ENCODE measurements at places on chromosomes 6 and 20.

DNA sequence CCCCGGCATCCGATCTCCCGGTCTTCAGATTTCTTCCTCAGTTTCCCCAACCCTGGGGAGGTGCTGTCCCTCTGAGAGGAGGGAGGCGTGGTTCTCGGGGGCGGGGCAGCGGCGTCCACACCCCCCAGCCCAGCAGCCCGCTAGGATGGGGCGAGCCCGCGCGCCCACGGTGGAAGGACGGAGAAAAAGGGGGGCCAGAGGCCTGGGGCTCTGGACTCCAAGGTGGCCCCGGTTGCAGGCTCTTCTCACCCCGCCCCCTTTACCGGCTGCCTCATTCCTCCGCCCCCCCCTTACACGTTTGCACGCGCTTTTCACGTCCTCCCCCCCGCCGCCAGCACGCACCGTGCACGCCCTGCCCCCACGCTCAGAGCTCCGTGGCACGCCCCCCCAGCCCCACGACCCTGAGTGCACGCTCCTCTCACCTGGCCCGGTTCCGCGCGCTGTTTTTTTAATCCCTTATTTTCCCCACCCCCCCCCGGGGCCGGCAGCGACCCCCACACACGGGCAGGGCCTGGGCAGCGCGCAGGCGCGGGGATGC is 402 bp downstream of the ZBTB12 start:
- DNase-seq = peak; percentile 67

DNA sequence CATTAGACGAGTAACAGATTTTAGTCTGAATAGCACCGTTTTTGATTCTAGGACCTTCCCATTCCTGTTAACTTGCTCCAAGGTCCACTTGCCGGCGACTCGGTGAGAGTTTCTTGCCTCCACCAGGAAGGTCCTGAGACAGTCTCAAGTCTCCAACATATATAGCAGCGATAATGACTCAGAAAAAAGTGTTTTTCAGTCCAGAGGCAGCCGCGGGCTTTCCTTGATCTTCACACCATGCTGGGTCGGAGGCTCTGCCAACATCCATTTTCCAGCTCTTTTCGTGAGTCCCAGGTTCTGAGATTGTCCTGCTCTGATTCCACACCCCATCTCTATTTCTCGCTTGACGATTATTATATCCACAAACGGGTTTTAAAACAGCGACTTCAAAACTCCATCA is 170.5 kb downstream of the GPX5 start:
- no peak for DNase-seq

DNA sequence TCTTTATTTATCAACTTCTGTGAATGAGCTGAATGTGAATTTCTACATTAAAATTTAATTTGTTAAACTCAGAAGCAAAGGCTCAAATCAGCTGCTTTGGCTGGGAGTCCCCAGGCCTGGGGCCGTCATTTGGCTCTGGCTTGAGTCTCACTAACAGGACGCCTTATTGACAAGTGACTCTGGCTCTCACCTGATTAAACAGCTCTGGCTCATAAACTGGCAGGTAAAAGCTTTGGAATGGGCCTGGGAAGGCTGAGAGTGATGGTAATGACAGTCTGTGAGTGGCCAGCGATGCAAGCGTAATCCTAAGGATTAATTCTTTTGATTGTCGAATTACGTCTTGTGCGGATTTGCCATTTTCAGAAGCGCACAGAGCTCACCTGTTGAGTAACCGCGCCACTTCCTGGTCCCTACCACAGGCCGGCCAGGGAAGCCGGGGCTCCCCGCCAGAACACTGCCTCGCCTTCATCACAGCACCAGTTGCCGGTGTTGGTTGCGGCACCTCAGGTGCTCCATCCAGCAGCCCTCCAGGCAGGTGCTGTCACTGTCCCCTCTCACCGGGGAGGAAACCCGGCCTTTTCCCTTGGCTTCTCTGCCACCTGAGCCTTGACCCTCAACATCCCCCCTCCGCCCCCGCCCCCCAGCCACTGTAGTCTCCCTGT is 110.7 kb downstream of the ZDHHC14 start:
- DNase-seq = no peak

GRCh38 chr6:7912736-7913517 is 2.3 kb upstream of the TXNDC5 start:
- DNase-seq = no peak

DNA sequence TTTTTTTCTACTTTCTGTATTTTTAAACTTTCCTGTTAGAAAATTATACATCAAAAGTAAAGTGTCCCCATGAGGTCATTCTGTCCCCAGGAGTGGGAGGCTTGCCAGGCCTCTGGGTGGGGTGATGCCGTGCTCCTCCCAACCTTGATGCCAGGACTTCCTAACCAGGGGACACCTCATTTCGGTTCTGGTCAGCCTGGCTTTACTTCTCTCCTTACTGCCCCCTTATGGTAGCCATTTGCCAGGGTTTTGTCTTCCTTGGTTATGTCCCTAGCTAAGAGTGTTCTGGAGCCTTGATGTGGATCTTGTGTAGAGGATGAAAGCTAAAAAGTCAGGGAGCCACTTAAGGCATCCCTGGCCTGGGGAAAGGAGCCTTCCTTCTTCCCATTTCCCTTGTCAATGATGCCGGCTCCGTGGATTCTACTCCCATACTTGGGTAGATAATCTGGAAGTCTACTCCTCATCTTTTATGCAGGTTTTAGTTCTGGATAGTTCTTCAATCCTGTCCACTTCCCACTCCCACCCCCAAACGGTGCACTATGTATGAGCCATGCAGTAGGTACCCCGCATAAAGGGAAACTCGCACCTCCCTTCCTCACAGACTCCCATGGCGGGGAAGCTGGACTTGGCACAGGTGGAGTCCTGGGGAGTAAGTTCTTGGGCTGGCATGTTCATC is 164.1 kb upstream of the SALL4 start:
- peak; percentile 4 for DNase-seq

DNA sequence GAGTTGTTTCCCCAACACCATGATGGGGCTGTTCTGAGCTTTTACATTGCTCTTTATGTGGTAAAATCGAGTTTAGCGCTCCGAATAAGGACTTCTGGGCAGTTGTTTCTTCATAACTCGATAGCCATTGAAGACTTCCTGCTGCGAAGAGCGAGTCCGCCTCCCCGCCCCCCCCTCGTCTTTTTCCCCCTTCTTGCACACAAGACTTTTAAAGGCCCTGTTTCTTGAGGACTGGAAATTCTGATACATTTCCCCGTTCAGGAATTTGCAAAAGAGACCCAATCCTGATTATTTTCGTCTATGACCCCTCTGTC is 1.5 kb upstream of the CITED2 start:
- DNase-seq = no peak

- no peak for DNase-seq
These were observed 54.6 kb upstream of the POLR1H start for GRCh38 chr6:30006170-30007131.

GRCh38 chr6:15434263-15434662 is 188.4 kb downstream of the JARID2 start:
- no peak for DNase-seq

- no peak for DNase-seq
These were observed 34.2 kb downstream of the PKHD1 start for GRCh38 chr6:52053038-52053695.

DNA sequence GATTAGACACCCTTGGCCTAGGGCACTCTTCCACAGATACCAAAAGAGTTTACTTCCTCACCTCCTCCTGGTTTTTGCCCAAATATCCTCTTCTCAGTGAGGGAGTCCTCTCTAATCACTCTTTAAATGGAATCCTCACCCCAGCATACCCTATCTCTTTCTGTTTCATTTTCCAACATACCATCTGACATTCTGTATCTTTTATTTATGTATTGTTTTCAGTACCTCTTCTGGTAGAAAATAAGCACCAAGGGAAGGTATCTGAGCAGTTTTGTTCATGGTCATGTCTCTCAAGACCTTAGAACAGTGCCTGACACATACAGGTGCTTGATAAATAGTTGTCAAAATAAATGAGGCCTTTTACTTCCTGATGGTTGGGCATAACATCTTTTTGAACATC is 55.1 kb downstream of the KIAA0408 start:
- DNase-seq = no peak

- peak; percentile 54 for DNase-seq
These were observed 89.1 kb upstream of the CLDN20 start for GRCh38 chr6:155174576-155175211.

DNA sequence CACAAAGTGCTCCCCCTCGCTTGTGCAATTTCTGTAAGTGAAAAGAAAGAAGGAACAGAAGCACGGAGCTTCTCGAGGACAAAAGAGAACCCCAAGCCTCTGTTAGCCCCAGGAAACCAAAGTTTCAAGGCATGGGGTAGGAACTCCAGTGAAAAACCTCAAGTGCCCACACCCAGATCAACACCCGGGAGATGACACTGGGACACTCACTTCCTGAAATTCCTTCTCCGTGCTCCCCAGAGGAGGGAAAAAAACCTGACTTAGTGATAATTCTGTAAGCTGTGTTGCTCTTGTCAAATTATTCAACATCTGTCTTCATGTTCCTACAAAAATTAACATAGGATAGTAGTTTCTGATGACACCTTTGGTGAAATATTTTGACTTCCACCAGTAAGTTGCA is 4.6 kb downstream of the MDGA1 start:
- no peak for DNase-seq

GRCh38 chr20:22418738-22419137 is 165.6 kb downstream of the FOXA2 start:
- DNase-seq = no peak

GRCh38 chr20:50522053-50522674 is 12.0 kb downstream of the PTPN1 start:
- no peak for DNase-seq

- no peak for DNase-seq
These were observed 306.4 kb downstream of the DHX35 start for GRCh38 chr20:39268491-39268951.

DNA sequence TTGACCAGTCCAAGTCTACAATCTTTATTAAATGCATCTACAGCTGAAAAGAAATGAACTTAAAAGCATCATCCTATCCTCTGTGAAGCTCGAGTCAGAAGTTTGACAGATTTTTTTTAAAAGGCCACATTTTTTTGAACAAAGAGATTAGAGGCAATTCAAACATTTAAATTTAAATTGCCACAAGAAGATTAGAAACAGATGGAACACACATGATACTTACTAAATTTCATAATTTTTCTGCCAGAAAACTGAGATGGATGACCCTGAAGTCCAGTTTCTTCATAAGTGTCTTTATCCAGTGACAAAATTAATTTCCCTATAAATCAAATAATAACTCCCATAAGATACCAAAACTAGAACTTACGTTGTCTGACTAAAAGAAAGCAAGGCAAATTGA is 4.3 kb downstream of the RPP40 start:
- DNase-seq = no peak

DNA sequence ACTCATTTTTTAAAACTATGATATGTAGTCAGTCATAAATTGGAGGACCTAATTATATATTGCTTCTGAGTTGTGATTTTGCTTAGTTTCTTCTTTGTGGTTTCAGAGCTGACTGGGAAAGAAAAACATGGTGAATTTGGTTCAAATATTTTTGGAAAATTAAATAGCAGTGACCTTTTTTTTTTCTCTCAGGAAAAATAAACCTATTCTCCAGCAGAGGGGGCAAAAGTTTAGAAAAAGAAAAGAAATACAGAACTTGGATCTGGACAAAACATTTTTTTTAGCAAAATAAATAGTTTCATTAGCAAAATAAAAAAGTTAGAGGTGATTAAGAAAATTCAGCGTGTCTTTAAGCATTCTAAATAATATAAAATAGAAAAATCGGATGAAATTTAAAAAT is 10.2 kb downstream of the COL10A1 start:
- DNase-seq = no peak

DNA sequence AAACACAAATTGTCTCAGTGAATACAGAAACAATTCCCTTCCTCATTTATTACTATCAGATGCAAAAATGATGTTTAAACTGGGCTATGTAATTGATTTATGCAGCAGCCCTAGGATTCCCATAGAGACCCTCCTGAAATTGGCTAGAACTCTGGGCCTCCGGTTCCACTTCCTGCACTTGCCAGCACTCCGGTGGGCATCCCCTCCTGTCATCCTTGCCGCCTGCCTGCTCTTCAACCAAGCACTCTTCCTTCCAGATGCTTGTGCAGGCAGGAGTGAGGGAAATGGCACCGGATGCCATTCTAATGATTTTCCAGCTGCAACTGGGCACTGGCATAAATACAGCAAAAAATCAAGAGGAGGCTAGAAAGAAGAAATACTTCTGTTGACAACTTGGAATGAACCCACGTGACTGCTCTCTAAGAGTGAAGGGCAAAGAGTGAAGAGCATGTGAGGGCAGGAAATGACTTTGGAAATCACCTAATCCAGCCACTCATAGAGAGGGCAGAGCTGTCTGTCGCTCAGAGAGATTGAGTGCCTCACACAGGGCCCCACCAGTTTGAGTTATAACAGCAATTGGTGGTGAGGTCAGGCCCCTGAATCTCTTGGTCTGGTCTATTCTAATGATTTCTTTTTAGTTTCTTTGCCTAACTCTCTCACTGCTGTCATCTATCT is 3.7 kb upstream of the NEDD9 start:
- DNase-seq = peak; percentile 25

GRCh38 chr6:35723587-35723986 is 13.2 kb upstream of the ARMC12 start:
- DNase-seq = no peak

DNA sequence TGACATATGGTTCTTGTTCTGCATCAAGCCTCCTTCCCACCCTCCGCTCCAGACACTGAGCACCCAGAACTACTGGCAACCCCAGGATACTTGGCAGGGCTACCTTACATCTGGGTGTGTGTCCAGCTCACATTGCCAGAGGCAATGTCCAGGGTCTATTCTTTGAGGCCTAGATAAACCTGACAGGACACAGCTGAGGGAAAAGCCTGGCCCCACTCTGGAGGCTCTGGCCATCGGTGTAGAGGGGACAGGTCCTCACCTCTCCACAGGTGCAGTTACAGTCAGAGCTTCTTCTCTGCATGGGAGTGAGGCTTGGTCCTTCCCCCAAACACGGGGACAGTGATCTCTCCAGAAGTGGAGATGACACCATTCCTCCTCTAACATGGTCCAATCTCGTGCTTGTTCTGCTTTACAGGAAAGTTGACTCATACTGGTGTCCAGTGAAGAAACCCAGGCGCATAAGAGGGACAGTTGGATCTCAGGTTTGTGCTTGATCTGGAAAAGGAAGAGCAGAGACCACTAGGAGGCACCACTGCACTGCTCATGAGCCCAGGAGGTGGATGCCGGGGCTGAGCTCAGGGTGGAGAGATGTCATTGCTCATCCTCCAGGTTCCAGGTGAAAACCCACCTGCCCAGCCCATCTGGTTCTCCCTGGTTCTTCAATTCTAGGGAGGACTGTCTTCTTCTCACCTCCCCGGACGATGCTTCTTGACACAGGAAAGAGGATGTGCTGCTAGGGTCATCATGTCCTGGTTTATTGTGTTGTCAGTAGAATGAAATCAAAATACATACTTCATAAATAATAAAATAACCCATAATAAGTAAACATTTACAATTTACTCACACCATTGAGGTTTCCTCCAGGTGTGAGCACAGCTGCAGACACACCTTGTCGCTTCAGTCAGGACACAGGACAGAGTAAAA is 14.7 kb downstream of the HLA-F start:
- peak; percentile 60 for DNase-seq

DNA sequence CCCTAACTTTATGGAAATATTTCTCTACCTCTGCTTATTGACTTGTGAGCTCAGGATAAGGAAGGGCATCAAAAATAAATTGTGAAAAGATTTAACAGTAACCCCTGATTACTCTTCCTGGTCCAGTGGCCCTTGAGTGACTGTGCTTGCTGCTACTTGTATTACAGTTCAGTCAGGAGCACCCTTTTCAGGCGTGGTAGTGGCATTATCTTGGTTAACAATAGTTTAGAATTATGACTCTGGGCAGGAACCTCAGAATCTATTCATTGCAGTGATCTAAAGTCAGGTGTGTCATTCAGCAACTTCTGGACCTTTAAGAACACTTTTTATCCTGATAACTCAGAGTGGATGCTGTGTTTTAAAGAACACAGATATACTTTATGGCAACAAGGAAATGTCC is 43.4 kb downstream of the FAM135A start:
- no peak for DNase-seq
